Activated CD4-positive, alpha-beta T cell treated with anti-CD3 and anti-CD28 coated beads, Interleukin-10, Interleukin-2, amounts not matched to agents 100 ng/mL and 50 ng/mL, durations not matched to agents 16 hours and 8 hours (primary cell): ENCODE measurements at places on chromosomes 13 and 19.
A peak's percentile ranks its signal among the peaks of the same experiment; 100 is the strongest.

DNA sequence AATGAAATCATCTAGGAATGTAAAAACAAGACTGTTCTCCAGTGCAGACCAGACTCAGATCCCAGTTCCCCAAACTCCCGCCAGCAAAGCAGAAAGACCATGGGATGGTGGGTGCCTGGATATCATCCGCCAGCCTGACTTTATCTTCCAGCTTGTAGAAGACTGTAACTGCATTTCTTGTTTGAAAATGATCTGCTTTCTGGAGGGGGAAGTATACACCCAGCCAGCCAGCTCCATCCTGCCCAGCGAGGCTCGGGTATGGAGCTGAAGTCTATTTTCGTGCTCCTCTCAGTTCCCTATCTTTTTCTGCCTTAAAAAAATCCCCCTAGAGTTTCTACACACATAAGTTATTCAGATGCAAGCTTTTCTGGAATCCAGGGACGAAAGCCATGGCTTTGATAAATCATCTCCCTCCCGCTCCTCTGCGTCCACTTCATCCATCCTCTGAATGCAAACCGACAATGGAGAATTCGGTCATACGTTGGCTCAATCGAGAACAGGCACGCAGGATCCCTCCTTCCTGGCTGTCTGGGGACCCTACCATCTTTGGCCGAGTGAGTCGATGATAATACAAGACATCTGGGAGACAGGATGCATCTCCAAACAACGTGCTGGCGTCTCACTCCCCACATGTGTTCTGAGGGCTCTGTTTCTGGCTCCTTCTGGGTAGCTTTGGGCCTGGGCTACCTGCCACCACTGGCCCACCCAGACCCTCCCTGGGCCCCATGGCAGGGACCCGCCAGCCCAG, 31.2 kb downstream of the CEBPG start:
- no peak for DNase-seq

GRCh38 chr13:82477436-82477835, 1404.8 kb downstream of the SLITRK1 start:
- DNase-seq, result no peak

- no peak for DNase-seq
These were observed 1.4 kb downstream of the BRD4 start for GRCh38 chr19:15330801-15331418.

- DNase-seq, result no peak
These were observed 4.0 kb upstream of the PCDH8 start for GRCh38 chr13:52852444-52852843.

- DNase-seq, result no peak
These were observed 207.2 kb upstream of the SPRY2 start for GRCh38 chr13:80547885-80548825.

GRCh38 chr13:113209336-113209758, at the start of gene CUL4A:
CUL4A (plus strand) TSS chr13:113209613; CDS start chr13:113209628, 15 bp downstream.
- DNase-seq, result peak; percentile 82
